T-helper 1 cell (primary cell): ENCODE measurements at places on chromosomes 6 and 20.

GRCh38 chr20:61839912-61840778 is 225.5 kb downstream of the TAF4 start:
- DNase-seq = no peak

DNA sequence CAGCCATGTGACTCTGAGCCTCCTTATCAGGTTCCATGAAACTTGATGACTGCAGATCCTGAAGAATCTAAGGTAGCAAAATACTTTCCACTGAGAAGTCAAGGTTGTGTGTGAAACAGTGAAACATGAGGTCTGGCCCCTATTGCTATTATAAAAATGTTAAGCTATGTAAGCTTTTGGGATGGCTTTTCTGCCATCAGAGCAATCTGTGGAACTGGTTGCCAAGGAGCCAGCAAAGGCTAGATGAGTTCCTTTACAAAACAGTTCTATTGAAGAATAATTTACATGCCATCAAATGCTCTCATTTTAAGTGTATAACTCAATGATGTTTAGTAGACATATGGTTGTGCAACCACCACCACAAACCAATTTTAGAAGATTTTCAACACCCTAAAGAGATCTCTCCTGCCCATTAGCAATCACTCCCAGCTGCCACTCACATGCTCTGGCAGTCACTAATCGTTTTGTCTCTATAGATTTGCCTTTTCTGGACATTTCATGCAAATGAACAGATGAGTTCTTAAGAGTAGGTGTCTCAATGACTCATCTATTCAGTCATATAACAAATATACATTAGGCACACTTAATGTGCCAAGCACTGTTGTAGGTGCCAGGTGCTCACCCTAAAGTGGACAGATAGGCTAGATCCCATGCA is 19.9 kb upstream of the MEP1A start:
- DNase-seq = no peak

- DNase-seq = no peak
Measured at GRCh38 chr6:46933751-46934150, 12.0 kb upstream of the ADGRF5 start.

DNA sequence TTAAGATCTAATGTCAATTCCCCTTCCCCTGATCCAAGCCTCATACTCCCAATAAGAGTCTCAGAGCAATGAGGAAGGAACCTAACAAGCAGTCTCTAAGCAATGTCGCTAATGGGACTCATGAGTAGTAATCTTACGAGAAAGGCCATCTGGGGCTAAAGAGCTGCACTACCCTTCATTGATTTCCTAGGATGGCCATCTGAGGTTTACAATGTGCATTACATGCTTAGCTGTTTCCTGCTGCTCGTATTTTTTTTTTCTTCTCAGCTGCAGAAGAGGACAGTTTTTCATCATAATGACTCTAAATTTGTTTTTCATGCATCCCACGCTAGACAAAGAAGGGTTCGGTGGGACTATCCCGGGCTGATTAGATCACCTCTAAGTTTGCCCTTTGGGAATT is 119.3 kb downstream of the LPA start:
- no peak for DNase-seq

DNA sequence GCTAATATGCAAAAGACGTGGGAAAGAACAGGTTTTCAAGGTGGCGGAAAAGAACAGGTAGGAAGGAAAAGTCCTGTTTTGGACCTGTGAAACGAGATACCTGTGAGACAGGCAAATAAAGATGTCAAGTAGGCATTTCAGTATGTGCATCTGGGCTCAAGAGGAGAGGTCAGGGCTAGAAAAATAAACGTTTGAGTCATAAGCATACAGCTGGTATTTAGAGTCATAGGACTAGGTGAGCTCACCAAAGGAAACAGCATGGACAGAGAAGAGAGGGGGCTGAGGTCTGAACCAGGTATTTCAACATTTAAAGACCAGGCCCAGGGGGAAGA is 14.9 kb downstream of the MTFR2 start:
- no peak for DNase-seq

DNA sequence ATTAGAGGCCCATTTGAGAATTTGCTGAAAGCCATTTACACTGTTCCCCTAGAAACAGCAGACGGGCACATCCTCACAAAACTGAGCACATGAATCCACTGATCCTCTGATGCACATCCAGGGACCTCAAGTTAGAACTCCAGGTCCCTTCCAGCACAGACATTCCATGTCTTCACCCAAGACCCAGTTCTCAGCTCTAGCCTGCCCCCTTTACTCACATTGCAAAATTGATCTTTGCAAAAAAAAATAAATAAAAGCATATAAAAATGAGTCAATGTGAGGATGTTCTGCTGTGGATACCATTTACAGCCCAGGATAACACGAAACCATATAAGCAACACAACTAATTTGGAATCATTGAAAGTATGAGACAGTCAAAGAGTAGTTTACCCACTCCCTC is 458.2 kb upstream of the JARID2 start:
- no peak for DNase-seq
